ENCODE measurements at places on chromosomes 11 and 22.

- DNase-seq = no peak
Observed at GRCh38 chr11:2142300-2142759, 3.1 kb upstream of the IGF2 start.

DNA sequence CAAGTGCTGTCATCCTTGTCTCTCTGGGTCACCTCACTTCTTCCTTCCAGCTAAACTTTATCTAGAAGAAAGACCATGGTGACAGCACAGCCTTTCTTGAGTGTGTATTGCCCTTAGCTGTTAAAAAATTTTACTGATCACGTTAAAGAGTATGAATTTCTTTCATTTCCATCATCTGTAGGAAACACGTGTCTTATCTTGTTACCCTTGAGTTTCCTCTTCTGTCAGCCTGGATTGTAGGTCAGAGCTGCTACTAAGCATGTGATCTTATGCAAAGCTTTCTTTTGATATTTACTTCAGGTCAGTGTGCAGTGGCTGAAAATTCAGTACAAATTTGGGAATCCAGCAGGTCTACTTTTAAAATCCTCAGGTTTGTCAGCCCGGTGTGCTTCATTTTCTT lies 512.2 kb upstream of the ARHGAP42 start:
- no peak for DNase-seq

- no peak for DNase-seq
Observed at GRCh38 chr22:50236731-50237409, 8.0 kb downstream of the TUBGCP6 start.

GRCh38 chr11:63761931-63762653 lies 6.5 kb downstream of the ZFTA start:
- no peak for DNase-seq

- DNase-seq = no peak
Observed at GRCh38 chr11:100816823-100817222, 129.7 kb downstream of the ARHGAP42 start.

GRCh38 chr11:79152511-79152910 lies 288.3 kb downstream of the TENM4 start:
- no peak for DNase-seq

GRCh38 chr22:40462195-40462984 lies 92.0 kb downstream of the SGSM3 start:
- DNase-seq = no peak

DNA sequence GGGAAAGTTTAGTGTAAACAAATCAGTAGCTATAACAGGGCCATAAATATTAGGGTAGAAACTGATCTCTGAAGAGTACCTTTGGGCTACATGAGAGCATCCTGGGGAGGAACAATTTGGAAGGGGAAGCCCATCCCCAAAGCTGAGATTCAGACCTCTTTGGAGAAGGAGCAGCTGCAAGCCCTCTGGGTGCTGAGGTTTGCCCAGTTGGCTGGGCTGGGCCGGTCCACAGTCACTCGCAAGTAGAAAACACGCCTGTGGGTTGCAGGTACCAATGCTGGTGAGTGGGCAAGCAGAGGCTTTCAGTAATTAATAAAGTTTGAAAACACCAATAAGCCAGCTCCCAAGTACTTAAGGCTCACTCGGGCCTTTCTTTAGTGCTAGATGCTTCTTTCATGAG lies 124.5 kb downstream of the ARHGAP8 start:
- no peak for DNase-seq

- DNase-seq = no peak
Observed at GRCh38 chr11:26028393-26028911, 303.5 kb upstream of the ANO3 start.

GRCh38 chr11:122743949-122744348 lies 88.4 kb downstream of the UBASH3B start:
- peak; percentile 59 for DNase-seq
